ENCODE measurements at places on chromosomes 16 and 17. TPM values are rescaled to one million over a fixed set of nuclear protein-coding genes. Genes with fewer than 3 reads are reported as not detected.

DNA sequence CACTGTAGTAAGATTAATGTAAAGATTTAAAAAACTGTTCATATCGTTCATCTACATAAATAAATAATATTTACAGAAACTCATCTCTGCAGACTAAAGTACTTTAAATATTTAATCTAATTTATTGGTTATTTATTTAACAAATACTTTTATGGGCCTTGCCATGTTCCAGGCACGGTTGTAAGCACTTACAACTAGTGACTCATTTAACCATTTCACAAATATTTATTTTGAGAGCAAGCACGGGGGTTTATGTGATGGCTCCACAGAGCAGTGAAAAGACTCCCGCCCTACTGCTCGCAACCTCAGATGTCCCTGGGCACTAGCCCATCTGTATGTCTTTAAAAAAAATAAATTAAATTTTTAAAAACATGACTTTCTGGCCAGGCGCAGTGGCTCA, 575.9 kb downstream of the WWOX start:
- no peak overlapping the region for H3K4me3 ChIP-seq
- no peak for DNase-seq
- H3K36me3 ChIP-seq: no peaks in the 10 kb centered on the region

GRCh38 chr16:56145369-56145768, 45.9 kb upstream of the GNAO1 start:
- no peak for DNase-seq
- H3K4me1 ChIP-seq: no peaks in the 10 kb centered on the region
- no peak overlapping the region for H3K4me3 ChIP-seq
- peaks cover 32% of the 10 kb centered on the region for H3K27me3 ChIP-seq
- H3K27ac ChIP-seq: no peak overlapping the region
- no peaks in the 10 kb centered on the region for H3K36me3 ChIP-seq

GRCh38 chr17:6936370-6937028, 59.4 kb upstream of the ALOX12 start:
- no peak for DNase-seq
- no peaks in the 10 kb centered on the region for H3K36me3 ChIP-seq
- no peaks in the 10 kb centered on the region for H3K4me1 ChIP-seq
- H3K4me3 ChIP-seq: no peak overlapping the region
- H3K27me3 ChIP-seq: no peaks in the 10 kb centered on the region

DNA sequence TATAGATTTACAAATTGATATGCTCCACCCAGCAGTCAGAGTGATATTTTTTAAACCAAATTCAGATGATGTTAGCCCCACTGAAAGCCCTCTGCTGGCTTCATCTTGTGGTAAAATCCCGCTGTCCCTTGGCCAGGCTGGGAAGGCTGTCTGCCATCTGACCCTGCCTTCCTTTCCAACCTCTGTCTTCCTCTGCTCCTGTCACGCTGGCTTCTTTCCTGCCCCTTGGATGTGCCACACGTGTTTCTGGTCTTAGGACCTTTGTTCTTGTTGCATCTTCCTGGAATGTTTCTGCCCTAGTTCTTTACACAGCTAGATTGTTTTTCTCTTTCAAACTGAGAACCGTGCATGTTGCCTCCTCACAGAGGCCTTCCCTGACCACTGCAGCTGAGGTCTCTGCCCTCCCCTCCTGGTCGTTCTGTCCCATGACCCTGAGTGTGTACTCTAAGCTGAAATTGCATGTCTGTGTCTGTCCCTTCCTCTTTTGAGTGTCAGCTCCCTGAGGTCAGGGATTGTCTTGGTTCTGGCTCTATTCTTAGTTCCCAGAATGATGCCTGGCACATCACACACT, 11.4 kb downstream of the NT5M start:
- H3K27ac ChIP-seq: no peak overlapping the region
- no peak overlapping the region for H3K4me3 ChIP-seq
- H3K36me3 ChIP-seq: peaks cover 3% of the 10 kb centered on the region
- DNase-seq: no peak
- H3K27me3 ChIP-seq: no peaks in the 10 kb centered on the region

DNA sequence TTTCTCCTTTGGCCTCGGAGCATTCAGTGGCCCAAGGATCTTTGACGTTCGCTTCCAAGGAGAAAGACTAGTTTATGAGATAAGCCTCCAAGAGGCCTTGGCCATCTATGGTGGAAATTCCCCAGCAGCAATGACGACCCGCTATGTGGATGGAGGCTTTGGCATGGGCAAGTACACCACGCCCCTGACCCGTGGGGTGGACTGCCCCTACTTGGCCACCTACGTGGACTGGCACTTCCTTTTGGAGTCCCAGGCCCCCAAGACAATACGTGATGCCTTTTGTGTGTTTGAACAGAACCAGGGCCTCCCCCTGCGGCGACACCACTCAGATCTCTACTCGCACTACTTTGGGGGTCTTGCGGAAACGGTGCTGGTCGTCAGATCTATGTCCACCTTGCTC, 1.4 kb downstream of the AOC3 start:
- DNase-seq: no peak
- no peaks in the 10 kb centered on the region for H3K27me3 ChIP-seq
- no peaks in the 10 kb centered on the region for H3K36me3 ChIP-seq
- H3K4me3 ChIP-seq: no peak overlapping the region
- H3K4me1 ChIP-seq: no peaks in the 10 kb centered on the region

- no peak overlapping the region for H3K4me3 ChIP-seq
- H3K36me3 ChIP-seq: no peaks in the 10 kb centered on the region
- no peak overlapping the region for H3K27ac ChIP-seq
- H3K27me3 ChIP-seq: peaks cover 18% of the 10 kb centered on the region
These were observed 2.2 kb downstream of the PRM1 start for GRCh38 chr16:11278681-11279628.

- no peaks in the 10 kb centered on the region for H3K27me3 ChIP-seq
- DNase-seq: no peak
- peaks cover 16% of the 10 kb centered on the region for H3K36me3 ChIP-seq
- H3K4me3 ChIP-seq: no peak overlapping the region
- no peak overlapping the region for H3K27ac ChIP-seq
These were observed 4.4 kb downstream of the PGAP3 start for GRCh38 chr17:39683295-39683939.

GRCh38 chr16:58421529-58421928, 29.3 kb downstream of the GINS3 start:
- H3K36me3 ChIP-seq: no peaks in the 10 kb centered on the region
- peaks cover 12% of the 10 kb centered on the region for H3K27me3 ChIP-seq

- H3K4me3 ChIP-seq: no peak overlapping the region
- H3K36me3 ChIP-seq: no peaks in the 10 kb centered on the region
- no peak for DNase-seq
- H3K4me1 ChIP-seq: no peaks in the 10 kb centered on the region
These were observed 7.0 kb downstream of the ZNF843 start for GRCh38 chr16:31435341-31436220.

GRCh38 chr17:44932096-44932786, 15.3 kb downstream of the KIF18B start:
- H3K4me1 ChIP-seq: no peaks in the 10 kb centered on the region
- peaks cover 4% of the 10 kb centered on the region for H3K36me3 ChIP-seq
- H3K27ac ChIP-seq: no peak overlapping the region
- H3K4me3 ChIP-seq: no peak overlapping the region
- no peaks in the 10 kb centered on the region for H3K27me3 ChIP-seq

DNA sequence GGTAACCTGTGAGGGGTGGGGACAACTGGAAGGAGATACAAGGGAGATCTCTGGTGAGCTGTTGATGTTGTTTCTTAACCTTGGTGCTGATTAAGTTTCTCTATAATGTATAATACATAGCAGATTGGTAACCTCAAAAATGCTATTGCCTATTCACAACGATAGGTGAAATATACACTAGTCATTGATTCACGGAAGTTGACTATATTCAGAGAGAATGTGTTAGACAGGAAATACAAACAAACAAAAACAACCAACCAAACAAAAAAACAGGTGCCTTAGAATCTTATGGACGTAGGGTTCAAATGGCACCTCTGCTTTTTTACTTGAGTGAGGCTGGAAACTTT, 21.5 kb downstream of the HSD17B2 start:
- H3K4me1 ChIP-seq: no peaks in the 10 kb centered on the region
- peaks cover 26% of the 10 kb centered on the region for H3K27me3 ChIP-seq
- DNase-seq: no peak
- H3K27ac ChIP-seq: no peak overlapping the region

GRCh38 chr17:63185420-63185819, 219.4 kb downstream of the TANC2 start:
- H3K27ac ChIP-seq: no peak overlapping the region
- H3K4me3 ChIP-seq: no peak overlapping the region
- H3K36me3 ChIP-seq: peaks cover 6% of the 10 kb centered on the region
- H3K4me1 ChIP-seq: peaks cover 10% of the 10 kb centered on the region

DNA sequence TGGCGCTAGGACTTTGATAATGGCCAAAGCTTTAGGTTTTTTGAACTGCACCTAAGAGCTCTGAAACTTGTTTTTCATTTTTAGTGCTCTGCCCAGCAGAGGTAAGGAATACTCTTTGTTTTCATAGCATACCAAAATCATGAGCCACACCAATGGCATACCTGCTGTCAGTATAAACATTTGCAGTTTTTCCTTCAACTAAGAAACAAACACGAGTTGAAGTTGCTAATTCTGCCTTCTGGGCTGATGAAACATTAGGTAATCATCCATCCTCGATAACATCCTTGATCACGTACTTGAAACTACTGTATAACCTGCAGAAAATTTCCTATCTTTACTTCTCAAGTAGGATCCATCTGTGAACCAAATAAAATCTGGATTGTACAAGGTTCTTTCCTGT, 20.6 kb upstream of the B4GALNT2 start:
- peaks cover 34% of the 10 kb centered on the region for H3K27me3 ChIP-seq
- H3K4me3 ChIP-seq: no peak overlapping the region
- no peaks in the 10 kb centered on the region for H3K36me3 ChIP-seq

- no peak for DNase-seq
- peak overlapping the region; percentile 71 for H3K27ac ChIP-seq
- no peaks in the 10 kb centered on the region for H3K27me3 ChIP-seq
- H3K36me3 ChIP-seq: no peaks in the 10 kb centered on the region
- peaks cover 59% of the 10 kb centered on the region for H3K4me1 ChIP-seq
- no peak overlapping the region for H3K4me3 ChIP-seq
These were observed 11.1 kb downstream of the TNS4 start for GRCh38 chr17:40490289-40490853.

DNA sequence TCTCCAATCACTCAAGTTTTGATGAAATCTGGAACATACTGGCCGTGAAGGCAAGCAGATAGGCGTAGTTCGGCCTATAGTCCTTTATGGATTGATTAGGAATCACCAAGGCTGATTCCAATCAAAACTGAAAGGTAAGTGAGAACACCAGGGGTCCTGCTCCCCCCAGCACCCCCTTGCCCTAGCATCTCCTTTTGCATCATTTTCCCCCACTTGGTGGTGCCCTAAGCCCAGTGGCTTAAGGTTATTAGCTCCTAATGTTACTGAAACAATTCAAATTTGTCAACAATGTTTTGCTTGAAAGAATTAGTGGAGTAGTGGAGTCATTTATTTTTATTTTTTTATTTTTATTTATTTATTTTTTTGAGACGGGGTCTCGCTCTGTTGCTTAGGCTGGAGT, 4.9 kb downstream of the SLFN14 start:
- no peak overlapping the region for H3K4me3 ChIP-seq
- DNase-seq: no peak
- H3K27ac ChIP-seq: no peak overlapping the region
- no peaks in the 10 kb centered on the region for H3K4me1 ChIP-seq
- H3K27me3 ChIP-seq: peaks cover 75% of the 10 kb centered on the region

GRCh38 chr17:58061672-58062071, 21.5 kb upstream of the DYNLL2 start:
- no peak overlapping the region for H3K4me3 ChIP-seq
- DNase-seq: no peak
- H3K4me1 ChIP-seq: no peaks in the 10 kb centered on the region
- H3K27ac ChIP-seq: no peak overlapping the region
- H3K27me3 ChIP-seq: peaks cover 40% of the 10 kb centered on the region

Gene KRT20
- total RNA-seq: not detected

Gene SMIM5
- 0.24 TPM for total RNA-seq

Gene OSBPL7
- total RNA-seq: 16.8 TPM

Gene KRTAP4-3
- not detected for total RNA-seq

Gene TNFRSF17
- total RNA-seq: not detected

Measured in osteocyte (in vitro differentiated cells).